ENCODE measurements at places on chromosomes 5 and 9.

GRCh38 chr5:156991714-156992113 is 28.7 kb upstream of the TIMD4 start:
- no peak for DNase-seq

DNA sequence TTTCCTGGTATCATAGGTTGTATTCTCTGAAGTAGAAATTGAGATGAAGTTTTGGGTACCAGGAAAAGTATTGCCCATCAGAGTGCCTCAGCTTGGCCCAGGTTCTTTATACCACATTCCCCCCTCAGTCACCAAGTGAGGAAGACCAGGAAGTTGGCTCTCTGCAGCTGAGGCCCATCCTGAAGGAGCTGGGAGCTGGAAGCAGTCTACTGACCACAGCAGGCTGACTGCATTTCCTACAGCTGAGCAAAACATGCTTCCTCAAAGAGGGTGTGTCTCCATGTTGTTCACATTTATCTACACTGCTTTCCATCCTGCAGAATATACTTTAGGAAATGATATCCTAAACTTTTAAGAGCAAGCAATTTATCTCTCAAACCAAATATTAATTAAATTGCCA is 654.6 kb downstream of the ELAVL2 start:
- DNase-seq: no peak

DNA sequence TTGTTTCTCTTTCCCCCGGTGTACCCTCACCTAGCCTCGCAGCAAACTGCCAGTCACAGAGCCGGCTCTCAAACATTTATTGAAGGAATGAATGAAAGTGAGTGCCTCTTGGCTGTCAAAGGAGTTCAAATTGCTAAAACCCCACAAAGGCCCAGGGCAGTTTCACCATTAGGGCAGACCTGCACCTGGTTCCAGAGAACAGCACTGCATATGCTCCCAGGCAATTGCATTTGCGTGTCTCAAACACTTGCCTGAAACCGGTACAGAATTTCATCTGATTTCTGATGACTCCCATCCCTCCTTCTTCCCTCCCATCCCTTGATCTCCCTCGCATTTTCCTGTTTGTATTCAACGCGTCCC is 165.6 kb upstream of the ZNF462 start:
- DNase-seq: no peak

DNA sequence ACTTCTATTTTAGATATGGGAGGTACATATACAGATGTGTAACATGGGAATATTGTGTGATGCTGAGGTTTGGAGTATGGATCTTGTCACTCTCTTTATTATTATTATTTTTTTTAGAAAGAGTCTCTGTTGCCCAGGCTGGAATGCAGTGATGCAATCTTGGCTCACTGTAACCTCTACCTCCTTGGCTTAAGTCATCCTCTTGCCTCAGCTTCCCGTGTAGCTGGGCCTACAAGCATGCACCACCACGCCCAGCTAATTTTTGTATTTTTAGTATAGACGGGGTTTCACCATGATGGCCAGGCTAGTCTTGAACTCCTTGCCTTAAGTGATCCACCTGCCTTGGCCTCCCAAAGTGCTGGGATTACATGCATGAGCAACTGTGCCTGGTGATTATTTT is 138.4 kb upstream of the SLC28A3 start:
- no peak for DNase-seq

DNA sequence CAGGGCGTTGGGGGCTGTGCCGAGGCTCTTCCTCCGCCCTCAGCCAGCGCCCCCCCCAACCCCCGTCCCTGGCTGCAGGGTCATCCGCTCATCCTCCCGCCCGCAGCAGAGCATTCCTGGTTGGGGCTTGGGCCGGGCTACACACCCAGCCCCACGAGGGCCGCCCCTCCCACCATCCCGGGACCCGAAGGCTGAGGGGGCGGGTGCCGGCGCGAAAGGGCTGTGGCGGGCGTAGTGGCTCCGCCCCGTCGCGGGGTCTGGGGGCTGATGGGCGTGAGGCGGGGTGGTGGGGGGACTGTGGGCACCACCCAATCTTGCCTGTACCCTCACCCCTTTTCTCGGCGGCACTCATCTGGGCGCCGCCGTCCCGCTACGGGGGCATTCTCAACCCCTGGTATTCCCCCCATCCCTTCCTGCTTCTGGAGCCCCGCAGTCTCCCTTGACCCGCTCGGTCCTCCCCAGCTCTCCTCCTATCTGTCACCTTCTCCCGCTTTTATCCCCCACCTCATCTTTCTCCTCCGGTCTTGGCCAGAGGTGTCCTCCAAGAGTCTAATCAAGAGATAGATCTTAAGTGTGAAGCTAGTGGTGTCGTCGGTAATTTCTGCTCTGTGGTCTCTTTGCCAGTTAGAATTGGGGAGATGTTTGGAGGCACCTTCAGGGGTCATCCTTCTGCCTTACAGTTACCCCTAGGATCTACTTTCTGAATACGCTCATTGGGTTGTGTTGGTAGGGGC is 1.6 kb downstream of the FER start:
- DNase-seq: no peak

DNA sequence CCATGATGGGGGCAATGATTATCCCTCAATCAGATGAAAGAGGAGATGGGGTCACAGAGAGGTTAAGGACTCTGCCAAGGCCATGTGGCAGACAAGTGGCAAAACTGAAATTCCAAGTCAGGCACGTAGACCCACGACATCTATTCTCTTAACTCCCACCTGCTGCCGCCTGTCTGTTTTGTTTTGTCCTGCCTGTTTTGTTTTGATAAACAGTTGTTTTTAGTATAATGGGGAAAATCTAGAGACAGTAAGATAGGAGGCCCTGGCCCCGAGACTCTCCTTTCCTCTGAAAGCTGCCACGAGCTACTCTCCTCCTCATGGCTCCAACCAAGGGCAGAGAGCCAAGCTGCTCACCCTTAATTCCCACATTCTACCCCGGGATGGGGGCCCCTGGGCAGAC is 4.9 kb downstream of the FSTL4 start:
- no peak for DNase-seq

- no peak for DNase-seq
These were observed 12.8 kb downstream of the AFAP1L1 start for GRCh38 chr5:149284501-149284900.

All from stimulated activated CD4-positive, alpha-beta T cell treated with anti-CD3 and anti-CD28 coated beads, Interleukin-15, amount 100 ng/mL, for 1 hour (primary cell).